GM12892 (cell line): ENCODE measurements at places on chromosomes 12 and 14.

DNA sequence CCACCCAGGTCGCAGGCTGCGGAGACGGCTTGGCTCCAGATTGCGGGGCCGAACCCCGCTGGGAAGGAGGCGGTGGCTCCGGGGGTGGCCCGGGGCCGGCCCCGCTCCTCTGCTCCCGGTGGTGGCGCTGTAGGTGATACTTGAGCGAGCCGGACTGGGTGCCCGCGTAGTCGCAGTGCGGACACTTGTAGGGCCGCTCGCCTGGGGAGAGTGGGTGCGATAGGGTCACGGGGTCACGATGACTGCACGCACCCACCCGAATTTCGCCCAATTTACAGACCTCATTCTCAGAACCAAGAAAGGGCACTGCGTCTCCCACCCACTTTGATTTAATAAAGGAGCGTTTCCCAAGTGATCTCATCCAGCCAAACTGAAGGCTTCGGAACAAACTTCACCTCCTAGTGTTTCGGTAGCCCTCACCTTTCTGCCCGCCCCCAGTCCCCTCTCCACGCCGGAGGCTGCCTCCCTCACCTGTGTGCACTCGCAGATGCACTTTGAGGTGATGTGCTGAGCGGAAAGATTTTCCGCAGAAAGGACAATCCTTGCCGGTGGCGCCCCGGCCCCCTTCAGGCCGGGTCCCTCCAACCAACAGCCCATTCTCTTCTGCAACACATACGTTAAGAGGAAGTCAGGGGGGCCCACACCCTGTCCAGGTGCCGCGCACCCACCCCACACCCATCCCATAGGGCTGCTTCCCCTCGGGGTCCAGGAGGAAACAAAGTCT, 7.4 kb downstream of the ZNF219 start:
- DNase-seq: no peak

GRCh38 chr14:65098586-65098985, 3.7 kb downstream of the MAX start:
- no peak for DNase-seq

GRCh38 chr12:123808167-123808566, 46.1 kb downstream of the DNAH10 start:
- no peak for DNase-seq

- DNase-seq: no peak
Observed at GRCh38 chr12:3515506-3515905, 24.5 kb downstream of the PRMT8 start.

DNA sequence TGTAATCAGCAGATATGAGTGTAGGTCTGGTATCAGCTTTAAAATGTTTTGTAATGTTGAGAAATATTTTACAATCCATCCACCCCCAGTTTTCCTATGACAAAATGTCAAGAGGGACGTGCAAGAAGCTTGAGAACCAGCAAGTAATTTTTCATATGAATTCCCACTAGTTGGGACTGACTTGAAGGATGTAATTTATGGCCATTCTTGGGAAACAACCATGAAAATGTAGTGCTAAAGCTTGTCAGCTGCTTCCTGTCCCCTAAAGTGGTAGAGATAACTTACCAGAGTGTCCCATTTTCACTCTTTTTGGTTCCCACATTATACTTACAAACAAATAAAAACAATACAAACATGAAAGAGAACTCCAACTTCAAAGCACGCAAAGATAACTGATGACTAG, 63.9 kb downstream of the RERG start:
- DNase-seq: no peak
